Cardiac septum (tissue), 1 donor: ENCODE measurements at places on chromosomes 5 and 9. TPM values are rescaled to one million over a fixed set of nuclear protein-coding genes. Genes with fewer than 3 reads are reported as not detected.

GRCh38 chr9:83434254-83434653 is 103.9 kb downstream of the FRMD3 start:
- no peak for DNase-seq

DNA sequence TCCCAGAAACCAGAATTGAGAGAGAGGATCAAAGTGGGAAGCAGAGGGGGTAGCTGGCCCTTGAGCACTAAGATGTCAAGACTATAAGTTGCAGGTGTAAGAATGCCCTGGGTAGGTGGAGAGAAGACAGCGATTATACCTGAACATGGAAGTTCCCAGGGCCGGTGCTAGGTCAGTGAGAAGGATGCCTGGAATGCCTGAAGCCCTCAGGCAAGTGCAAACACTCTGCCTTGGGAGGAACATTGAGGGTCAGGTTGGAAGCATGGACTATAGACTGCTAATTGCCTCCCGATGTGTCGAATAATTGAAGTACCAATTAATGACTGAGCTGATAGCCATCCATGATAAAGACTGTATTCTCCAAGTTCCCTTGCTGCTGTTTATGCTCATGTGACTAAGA is 185.5 kb downstream of the DMRT2 start:
- no peak for DNase-seq

The DMRT3 gene
- total RNA-seq = 0.16 TPM

GRCh38 chr5:113083481-113083880 is 106.9 kb downstream of the DCP2 start:
- DNase-seq = no peak

DNA sequence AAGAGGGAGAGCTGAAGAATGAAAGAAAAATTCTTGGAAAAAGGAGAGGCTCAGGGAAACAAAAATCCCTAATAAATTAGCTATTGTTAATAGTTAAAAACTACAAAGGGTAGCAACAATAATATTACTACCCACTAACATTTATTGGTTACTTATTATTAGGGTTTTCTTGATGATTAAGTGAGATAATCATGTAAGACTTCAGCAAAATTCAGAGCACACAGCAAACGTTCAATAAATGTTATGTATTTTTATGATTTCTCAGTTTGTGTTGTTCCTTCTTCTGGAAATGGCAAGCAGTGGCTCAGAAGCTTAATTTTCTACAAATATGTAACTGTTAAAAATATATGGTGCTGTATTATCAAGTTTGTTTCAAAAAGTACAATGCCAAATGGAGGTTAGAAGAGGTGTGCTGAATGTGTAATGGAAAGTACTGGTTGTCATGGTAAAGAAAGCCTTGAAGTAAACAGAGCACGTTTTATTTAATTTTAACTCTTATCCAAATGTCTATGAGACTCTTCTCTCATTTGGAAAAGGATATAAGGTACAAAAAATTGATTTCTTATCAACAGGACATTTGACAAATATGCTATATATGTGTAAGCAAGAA is 226.0 kb upstream of the ATP10B start:
- DNase-seq = no peak

GRCh38 chr9:128927731-128928411 is 7.1 kb downstream of the PHYHD1 start:
- DNase-seq = no peak

GRCh38 chr5:133322743-133323142 is 270.9 kb downstream of the HSPA4 start:
- DNase-seq = no peak

The CFAP77 gene
- total RNA-seq = 1.2 TPM

- no peak for DNase-seq
These were observed 212.1 kb downstream of the IZUMO3 start for GRCh38 chr9:24333629-24334028.

GRCh38 chr9:116369706-116370105 is 216.1 kb downstream of the PAPPA start:
- no peak for DNase-seq

DNA sequence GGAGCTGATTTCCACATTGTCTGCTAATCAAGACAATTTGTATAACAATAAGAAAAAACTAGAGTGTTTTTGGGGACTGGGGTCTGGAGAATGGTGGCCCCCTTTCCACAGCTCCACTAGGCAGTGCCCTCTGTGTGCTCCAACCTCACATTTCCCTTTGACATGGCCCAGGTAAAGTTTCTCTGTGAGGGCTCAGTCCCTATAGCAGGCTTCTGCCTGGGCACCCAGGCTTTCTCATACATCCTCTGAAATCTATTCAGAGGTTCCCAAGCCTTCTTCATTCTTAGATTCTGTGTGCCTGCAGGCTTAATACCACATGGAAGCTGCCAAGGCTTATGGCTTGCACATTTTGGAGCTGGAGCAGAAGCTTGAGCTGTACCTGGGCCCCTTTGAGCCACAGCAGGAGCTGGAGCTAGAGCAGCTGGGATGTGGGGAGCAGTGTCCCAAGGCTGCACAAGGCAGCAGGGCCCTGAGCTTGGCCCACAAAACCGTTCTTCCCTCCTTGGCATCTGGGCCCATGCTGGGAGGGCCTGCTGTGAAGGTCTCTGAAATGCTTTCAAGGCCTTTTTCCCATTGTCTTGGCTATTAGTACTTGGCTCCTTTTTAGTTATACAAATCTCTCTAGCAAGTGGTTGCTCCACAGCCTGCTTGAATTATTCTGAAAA is 49.1 kb upstream of the VPS13A start:
- no peak for DNase-seq

DNA sequence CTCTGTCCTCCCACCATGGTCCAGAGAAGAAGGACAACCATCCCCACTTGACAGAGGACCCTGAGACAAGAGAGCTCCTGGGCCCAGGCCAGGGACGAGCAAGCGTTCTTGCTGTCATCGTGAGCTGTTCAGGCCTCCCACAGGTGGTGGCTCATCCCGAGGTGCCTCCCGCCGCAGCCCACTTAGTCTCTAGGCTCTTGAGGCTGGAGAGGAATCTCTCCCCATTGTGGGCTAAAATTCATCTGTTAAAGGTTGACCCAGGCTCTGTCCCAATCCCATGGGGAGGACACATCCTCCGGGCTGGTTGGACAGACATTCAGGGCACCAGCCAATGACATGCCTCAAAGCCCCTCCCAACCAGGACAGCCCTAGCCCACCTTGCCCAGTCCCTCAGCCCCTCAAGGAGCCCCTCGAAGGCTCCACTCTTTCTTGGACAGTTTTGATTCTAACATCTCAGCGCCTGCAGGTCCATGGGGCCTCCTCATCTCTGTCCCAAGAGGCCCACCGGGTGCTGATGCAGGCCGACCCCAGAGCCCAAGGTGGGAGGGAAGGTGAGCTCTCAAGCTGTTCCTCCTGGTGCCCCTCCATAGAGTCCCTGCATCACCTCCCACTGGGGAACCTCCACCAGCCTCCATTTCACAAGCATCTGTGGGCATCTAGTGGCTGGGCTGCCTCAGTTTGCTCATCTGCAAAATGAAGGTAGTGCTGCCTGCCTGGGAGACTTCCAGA is 52.9 kb downstream of the BARX1 start:
- DNase-seq = peak; percentile 56

DNA sequence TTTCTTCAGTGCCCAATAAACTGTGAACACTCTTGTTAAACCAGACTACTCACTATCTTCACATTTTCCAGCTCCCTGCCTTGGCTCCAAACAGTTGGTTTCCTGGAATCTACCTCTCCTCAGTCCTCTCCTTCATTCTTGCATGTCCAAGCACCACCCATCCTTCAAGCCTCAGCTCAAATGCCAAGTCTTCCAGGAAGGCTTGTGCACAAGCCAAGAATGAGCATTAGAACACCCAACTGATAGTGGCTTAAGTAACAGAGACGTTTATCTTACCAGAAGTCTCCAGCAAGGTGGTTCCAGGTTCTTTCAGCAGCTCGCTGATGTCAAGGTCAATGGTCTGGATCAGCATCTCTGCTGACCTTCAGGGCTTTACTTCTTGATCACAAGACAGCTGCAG is 60.1 kb downstream of the PTPDC1 start:
- DNase-seq = no peak

The CDH18 gene
- not detected for total RNA-seq

DNA sequence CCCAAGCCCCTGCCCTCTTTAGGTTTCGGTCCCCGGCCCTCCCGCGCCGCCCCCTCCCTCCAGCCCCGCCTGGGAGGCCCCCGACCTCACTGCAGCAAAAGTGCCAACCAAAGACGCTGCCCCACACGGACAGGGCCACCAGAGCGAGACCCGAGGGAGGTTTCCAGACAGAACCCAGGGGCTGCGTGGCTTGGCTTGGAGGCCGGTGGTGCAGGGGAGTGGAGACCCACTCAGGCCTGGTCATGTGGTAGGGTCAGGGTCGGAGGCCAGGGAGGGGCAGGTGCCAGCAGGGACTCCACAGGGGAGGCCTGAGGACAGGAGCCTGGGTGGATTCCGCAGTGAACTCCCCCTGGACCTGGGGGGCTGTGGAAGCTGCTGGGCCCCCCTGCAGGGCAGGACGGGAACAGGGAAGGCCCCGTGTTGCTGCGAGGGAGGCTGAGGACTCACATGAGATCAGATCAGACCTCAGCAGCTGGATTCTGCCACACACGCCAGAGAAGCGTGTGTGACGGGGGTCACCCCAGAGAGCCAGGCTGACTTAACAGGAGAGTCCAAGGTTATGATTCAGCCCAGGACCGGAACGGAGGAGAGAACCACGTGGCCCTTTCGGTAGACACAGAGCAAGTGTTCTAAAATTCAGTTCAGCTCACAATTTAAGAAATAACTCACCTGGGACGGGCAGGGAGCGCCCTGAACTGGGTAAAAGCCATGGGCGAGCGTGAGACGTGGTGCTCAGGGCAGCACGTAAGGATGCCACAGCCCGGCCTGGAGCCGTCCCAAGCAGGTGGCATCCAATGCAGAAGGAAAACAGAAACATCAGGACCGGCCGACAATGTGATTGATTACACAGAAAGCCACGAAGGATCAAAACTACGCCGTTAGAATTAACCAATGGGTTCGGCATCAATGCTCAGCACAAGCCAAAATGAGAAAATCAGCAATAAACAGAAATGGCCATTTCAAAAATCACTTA is 38.9 kb downstream of the EXD3 start:
- peak; percentile 63 for DNase-seq

The MEGF10 gene
- total RNA-seq = 0.32 TPM

- no peak for DNase-seq
These were observed 586.0 kb downstream of the EBF1 start for GRCh38 chr5:158513490-158514318.

- no peak for DNase-seq
These were observed 14.7 kb downstream of the CENPK start for GRCh38 chr5:65548281-65548680.

The PPIP5K2 gene
- 31.1 TPM for total RNA-seq

GRCh38 chr9:121289026-121289771 is 21.2 kb downstream of the GSN start:
- DNase-seq = peak; percentile 81

The ANKRD33B gene
- total RNA-seq = 15.2 TPM

- DNase-seq = no peak
These were observed 1200.2 kb upstream of the CDH6 start for GRCh38 chr5:29993286-29993685.

DNA sequence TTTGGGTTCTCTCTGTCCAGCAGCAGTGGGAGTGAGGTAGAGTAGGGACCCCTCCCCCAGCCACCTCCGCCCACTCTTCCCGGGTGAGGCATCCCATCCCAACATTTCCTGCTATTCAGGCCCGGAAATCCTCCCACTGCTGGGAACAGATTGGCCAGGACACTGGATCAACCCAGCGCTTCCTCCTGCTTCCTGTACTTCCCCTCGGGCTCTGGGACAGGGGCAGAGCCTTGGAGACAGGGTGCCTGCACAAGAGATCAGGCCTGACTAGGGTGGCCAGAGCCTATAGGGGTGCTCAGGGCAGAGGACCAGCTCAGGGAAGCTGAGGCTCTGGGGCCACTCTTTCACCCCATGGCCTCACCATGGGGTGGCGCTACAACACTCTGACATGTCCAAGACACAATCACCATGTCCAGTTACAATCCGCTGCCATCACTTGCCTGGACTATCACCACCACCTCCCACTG is 14.5 kb downstream of the SH2D3C start:
- DNase-seq = peak; percentile 85

DNA sequence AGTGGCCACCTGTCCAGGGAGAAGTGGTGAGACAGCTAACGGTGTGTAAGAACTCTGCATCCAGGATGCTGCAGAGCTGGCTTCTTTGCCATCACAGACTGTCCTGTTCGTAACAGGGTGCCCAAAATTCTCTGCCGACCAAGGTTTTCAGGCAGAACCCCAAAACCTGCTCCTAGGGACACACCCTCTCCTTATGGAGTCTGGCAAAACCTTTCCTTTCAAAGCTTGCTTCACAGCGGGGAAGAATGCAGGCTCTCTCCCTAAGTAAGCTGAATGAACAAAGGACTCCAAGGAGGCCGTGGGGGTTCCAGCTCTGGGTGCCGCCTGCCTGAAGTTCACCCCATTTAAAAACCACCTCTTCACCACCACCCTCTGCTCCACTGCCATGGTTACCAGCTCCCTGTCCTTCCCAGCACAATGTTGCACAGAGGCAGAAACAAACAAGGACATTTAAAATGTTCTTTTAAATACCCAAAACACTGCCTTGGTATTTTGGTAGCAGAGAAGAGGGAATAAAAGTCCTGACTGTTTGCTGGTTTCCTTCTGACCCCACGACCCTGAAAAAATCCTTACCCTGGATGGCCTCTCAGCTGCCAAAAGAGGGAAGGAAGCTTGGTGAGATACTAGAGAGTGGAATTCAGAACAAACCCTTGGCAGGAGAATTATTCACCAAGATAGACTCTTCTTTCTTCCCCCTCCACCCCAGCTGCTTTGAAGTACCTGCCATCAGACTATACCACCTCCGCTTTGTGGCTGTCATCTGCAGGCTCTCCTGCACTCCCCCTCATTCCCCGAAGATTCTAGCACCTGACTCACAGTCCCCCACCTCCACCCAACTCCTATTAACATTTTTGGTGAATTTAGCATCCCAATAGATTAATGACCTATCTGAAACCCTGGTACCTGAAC is 7.1 kb upstream of the KLF9 start:
- DNase-seq = no peak

GRCh38 chr9:77731930-77732329 is 83.8 kb upstream of the GNA14 start:
- DNase-seq = no peak

GRCh38 chr9:76530458-76531110 is 71.6 kb downstream of the GCNT1 start:
- DNase-seq = no peak

DNA sequence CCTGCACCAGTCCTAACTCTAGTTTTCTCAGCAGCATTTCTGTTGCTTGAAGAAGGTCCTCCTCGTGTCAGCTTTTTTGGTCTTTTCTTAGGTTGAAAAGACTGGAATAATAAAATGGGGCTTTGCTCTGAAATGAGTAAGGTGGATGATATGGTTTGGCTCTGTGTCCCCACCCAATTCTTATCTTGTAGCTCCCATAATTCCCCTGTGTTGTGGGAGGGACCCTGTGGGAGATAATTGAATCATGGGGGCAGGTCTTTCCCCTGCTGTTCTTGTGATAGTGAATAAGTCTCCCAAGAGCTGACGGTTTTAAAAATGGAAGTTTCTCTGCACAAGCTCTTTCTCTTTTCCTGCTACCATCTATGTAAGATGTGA is 53.6 kb downstream of the LIX1 start:
- DNase-seq = no peak

DNA sequence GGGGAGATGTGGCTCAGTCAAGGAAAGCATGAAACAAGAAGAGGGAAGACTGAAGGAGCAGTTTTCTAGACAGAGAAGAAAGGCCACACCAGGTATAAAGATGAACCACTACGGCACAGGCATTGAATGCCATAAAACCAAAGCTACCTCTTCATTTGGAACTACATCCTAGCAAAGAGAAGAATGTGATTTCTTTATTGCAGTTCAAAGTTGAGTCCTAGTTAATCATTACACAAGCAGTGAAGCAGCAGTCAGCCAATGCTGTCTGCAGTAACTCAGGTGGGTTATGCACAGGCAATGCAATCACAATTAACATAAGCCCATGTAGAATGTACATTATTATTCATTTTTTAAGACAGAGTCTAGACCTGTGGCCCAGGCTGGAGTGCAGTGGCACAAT is 21.7 kb upstream of the PCAT7 start:
- DNase-seq = no peak
